Thoracic aorta (tissue), 2 donors: ENCODE measurements at places on chromosomes 16 and 17.

DNA sequence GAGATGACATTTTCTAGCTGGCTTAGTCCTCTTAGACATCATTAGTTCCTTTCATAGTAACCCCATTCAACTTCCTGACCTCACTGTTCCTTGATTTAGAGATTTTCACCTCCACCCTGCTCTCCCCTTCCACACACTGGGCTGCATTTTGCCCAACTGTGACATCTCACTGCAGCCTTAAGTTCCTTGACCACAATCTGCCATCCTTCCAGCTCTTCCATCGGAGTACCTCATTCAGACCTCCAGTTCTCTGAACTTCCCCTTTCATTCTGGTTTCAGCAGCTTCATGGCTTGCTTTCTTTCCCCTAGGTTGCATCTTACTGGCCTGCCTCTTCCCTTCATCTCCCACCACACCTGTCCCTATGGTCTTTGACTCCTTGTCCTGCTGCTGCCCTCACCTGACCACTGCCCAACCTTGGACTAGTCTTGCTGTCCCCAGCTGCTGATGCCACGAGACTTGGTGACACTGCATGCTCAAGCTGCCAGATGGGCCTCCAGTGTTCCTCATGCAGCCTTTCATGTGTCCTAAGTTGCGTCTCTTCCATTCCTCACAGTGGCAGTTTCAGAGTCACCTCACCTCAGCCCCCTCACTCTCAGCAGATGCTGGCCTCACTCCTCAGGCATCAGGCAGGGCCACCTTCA, 40.8 kb downstream of the NUP88 start:
- DNase-seq = no peak

- no peak for DNase-seq
These were observed 18.0 kb downstream of the B9D1 start for GRCh38 chr17:19344311-19345066.

- DNase-seq = peak; percentile 86
These were observed 65.2 kb downstream of the ABCC1 start for GRCh38 chr16:16014329-16015224.

GRCh38 chr16:16155234-16155633, 68.1 kb downstream of the ABCC6 start:
- no peak for DNase-seq

DNA sequence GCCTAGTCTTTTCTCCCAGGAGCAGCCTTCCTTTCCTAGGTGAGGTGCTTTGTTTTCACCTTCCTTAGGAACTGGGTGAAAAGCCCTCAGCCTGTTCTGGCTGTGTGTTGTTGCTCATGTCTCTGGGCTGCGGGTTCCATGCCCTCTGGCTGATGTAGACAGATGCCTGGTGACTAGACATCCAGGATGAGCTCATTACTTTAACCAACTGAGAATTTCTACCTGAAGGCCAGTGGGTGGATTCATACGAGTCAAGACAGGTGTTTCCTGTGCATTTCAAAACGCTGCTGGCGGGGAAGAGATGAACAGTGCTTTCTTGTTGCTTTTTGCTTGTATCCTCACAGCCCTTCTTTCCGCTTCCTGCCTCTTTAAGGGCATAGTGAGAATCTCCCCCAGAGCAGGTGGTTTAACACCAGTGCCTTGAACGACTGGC, 22.3 kb downstream of the SAP30BP start:
- no peak for DNase-seq

DNA sequence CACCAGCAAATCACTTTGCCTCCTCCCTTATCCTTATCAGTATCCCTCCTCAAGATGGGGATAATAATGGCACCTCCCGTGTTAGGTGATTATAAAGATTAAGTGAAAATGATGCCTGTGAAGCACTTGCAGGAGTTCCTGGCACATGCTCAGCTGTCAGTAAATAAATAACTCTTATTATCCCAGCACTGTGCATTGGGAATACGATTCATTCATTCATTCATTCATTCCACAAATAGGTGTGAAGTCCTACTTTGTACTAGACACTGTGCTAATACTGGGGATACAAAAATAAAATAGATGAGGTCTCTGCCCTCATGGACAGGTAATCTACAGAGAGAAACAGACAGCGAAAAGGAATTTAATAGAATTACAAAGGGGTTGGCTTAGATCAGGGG, 2.0 kb downstream of the XYLT2 start:
- no peak for DNase-seq

DNA sequence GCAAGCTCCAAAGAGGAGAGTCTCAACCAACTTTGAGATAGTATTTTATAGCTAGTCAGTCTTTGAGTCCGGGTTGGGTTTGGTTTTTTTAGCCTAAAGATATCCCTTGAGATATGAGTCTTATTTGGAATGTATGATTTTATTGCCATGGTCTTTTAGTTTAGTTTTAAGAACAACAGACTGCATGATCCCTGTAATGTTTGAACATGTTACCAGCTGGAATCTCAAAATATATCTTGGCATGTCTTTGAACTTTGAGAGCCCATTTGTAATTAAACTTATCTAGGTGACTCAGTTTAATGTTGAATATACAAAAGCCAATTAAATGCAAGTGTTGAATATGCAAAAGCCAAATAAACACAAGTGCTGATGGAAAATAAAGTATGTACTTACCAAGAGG, 100.6 kb downstream of the TANGO6 start:
- no peak for DNase-seq

DNA sequence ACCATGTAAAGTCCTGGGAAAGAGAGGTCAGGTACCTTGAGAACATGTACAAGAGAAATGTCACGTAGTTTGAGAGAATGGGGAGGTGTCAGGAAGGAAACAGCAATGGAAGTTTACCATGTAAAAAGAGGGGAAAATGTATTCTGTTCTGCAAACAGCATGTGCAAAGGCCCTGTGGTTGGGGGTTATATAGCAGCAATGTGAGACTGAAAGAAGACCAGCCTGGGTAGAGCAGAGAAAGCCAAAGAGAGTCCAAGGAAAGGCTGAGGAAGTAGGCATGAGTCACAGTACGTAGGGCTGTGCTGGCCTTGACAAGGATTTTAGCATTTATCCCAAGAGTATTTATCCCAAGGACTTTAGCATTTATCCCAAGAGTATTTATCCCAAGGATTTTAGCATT, 141.3 kb upstream of the CACNG3 start:
- DNase-seq = no peak

DNA sequence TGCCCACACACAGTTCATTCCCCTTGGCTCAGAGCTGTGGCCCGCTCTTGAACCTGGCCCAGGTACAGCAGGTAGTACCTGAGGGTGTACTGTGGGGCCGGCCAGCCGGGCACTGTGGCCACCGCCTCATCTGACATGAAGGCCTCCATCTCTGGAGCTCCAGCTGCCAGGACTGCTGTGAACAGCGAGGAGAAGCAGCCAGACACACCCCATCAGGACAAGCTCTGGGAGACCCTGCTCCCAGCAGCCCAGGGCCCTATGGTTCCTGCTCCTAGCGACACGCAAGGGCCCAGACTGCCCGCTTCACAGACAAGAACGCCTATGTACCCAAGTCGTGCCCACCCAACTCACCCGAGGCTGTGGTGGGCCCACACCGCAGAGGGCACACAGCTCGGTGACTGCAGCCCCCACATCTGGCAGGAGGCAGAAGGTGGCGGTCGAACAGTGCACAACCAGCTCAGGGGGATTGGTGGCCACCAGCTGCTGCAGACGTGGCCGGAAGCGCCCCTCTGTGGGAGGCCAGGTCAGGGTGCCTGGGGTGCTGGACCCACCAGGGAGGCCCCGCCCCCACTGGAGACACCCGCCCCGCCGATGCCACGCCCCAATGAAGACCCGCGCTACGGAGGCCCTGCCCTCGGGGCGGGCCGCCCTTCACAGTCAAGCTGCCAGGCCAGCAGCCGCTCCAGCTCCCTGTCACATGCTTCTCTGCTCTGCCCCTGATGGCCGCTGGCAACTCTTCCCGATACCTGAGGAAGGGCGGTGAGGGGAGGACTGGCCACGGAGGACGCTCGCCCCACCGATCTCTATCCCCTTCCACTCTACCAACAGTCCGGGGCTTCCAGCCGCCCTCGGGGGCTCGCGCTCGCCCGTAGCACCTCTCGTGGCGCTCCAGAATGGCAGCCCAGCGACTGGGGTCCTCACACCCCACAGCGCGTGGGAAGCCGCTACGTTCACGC, 1.1 kb upstream of the STUB1 start:
- no peak for DNase-seq

DNA sequence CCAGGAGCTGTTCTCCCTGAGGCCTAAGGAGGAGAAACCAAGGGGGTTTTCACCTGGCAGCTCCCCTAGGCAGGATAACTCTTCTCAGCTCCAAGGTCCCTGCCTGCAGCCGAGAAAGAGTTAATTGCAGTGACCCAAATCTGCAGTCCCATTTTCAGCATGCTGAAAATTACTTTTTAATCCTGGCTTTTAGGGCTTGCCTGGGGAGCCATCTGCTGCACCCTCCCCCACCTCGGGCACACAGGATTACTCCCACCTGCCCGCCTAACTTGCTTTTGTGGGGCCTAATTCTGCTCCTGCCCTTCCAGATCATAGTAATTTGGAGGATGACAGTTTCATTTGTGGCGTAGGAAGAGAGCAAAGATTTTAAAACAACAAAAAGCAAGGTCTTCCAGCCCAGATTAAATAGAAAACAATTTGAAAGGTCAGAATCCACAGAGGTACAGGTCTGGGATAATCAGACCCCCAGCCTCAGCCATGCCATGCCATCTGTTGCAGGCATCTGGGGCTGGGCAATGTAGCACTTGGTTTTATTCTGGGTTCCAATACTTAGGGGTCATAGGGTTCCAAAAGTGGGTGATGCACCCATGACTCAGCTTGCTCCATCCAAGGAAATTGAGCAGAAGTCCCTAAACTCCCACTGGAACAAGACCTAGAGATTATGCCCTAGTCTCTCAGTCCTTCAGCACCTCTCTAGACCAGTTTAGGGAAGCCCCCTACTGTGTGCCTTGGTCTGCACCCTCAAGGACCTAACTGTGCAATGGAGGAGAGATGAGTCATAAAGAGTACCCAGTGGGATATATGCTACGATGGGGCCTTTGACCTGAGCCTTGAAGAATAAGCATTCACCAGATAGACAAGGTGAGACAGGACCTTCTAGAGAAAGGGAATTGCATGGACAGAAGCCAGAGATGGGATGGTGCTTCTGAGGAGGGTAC, 64.5 kb upstream of the NLK start:
- no peak for DNase-seq

DNA sequence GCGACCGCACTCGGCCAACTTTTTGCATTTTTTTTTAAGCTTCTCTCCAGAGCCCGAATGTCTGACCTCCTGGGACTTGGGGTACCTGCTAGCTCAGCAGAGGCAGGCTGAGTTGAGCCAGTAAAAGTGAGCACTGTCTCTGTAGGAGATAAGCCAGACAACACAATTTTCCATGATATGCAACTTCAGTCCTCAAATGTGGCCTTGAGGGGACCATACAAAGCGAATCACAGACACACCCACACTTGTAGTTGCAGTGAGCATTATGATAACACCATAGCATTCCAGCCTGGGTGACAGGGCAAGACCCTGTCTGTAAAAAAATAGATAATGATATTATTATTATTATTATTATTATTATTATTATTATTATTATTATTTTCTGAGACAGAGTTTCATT, 2.6 kb downstream of the DPEP2 start:
- DNase-seq = no peak

- no peak for DNase-seq
These were observed at the start of gene GJC1 for GRCh38 chr17:44829523-44830358. Gene GJC1, minus strand, starts transcription at chr17:44830287. Its CDS starts 24,470 bp downstream, at chr17:44805817.
